NCI-H510A (cell line): ENCODE measurements at places on chromosomes 6 and 20.

DNA sequence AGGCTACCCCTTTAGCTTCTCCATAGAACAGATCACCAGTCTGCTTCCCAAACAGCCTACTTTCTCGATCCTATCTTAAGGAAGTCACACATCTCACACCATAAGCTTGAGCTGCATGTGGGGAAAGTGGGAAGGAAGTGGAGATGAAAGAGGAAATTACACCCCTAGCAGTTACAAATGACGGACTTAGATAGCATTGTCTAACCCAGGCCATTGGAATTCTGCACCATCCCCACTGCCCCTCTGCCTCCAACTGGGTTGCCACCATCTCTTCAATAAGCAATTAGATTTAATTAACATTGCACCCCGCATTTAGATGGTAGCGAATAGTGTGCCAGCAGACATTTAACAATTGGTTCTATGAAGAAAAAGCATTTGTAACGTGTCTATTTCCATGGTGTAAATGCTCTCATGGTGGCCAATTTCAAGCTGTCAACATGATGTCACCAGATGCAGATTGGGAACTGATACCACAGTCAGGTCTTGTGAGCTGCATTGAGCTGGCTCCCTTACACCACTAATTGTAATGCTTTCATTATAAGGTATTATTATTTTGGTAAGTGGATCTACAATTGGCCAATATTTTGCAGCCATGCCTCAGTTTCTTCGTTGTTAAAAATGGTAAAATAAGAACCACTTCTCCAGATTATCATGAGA is 124.7 kb downstream of the CD24 start:
- DNase-seq: no peak

GRCh38 chr6:3444276-3445088 is 12.4 kb downstream of the SLC22A23 start:
- no peak for DNase-seq

DNA sequence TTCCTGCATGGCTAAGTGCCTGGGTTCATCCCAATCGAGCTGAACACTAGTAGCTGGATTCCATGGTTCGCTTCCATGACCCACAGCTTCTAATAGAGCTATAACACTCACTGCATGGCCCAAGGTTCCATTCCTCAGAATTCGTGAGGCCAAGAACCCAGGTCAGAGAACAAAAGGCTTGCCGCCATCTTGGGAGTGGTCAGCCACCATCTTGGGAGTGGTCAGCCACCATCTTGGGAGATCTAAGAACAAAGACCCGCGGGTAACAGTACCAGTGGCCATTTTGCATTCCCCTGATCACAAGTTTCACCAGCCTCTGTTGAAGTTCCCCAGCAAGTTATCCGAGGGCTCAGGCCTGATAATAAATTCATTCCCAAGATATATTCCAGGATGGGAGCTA is 179.6 kb downstream of the LMBRD1 start:
- no peak for DNase-seq

DNA sequence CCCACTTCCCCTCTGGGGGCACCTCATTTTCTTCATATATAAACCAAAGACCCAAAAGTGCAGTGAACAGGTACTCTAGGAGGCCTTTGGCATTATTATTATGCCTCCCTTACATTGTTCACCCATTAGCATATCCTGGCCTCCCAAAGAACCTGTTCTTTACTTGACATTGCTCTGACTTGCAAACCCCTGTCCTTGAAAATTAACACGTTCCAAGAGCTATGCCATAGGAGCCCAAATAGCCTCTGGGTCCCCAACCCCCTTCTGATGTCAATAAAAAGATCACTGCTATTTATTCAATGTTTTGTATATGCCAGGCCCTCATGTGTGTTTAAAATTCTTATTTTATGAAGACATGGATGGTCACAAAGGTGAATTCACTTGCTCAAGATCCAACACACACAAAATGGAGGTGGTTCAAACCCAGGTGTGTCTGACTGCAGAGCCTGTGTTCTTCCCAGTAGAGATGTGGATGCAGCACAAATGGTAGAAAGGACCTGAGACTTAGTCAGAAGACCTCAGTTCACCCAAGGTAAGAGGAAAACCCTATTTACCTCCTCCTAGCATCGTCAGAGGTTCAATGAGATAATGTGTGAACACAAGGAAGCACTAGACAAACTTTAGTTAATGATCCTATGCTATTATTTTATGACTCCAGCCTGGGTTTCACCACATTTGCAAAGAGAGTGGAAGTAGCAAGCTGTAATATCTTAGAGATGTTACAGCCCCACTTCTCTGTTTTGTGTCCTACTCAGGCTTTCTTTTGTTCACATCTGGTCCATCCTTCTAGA is 36.6 kb downstream of the BCL2L1 start:
- DNase-seq: no peak

GRCh38 chr20:4581838-4582237 is 139.9 kb upstream of the PRND start:
- no peak for DNase-seq

GRCh38 chr20:50587291-50587961 is 77.2 kb downstream of the PTPN1 start:
- DNase-seq: no peak

DNA sequence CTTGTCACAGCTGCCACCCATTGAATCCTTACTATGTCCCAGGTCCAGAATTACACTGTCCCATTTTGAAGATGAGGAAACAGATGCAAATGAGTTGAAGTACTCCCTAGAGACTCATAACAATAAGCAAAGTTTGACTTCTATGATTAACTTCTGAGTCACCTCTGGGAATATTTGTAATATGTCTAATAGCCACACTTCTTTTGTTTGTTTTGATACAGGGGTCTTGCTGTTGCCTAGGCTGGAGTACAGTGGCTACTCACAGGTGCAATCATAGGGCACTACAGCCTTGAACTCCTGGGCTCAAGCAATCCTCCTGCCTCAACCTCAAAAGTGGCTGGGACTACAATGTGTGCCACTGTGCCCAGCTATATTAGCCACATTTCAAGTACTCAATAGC is 11.4 kb upstream of the SOX12 start:
- DNase-seq: no peak

DNA sequence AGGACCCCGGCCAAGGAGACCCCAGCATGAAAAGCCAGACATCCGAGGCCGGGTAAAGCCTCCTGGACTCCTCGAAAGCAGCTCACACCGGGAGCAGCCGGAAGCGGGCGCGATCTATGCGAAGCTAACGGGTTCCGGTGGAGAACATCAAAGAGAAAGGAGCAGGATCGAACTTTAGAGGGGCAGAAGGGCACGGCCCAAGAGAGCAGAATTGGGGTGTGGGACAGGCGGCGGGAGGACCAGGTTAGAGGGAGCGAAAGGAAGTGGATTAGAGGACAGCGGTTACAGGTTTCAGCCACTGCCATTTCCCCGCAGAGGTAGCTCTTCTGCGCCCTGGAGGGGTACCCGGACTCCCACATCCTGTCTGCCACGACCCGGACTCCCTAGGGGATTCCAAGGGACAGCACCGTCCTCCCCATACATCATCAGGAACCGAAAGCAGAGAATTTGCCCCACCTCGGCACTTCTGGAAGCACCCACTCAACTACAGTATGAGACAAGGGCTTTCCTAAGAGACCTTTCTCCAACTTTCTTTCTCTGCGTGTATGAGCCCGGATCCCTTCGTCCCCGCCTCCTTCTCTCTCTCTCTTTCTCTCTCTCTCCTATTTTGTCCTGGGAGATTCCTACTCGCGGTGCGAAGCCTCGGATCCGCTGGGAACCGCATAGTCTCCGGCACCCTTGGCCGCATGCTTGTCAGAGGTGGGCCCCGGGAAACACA is 507 bp upstream of the VGLL2 start:
- no peak for DNase-seq

DNA sequence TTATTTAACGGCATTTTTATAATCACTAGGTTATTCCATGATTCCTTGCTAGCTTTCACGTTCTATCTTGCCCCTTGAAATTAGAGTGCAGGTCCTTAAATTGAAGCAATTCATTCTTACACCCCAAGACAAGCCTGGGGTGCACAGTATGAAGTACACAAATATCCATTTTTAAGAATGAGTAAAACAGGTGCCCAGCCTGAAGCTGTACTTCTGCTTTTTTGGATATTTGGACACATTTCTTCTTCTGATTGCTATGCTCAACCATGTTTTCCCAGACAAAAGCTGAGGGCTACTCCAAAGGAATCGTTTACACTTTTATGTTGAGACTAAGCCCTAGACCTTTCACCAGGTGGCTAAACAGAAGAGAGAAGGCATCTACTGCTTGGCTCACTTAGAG is 7.9 kb upstream of the TAGAP start:
- no peak for DNase-seq

DNA sequence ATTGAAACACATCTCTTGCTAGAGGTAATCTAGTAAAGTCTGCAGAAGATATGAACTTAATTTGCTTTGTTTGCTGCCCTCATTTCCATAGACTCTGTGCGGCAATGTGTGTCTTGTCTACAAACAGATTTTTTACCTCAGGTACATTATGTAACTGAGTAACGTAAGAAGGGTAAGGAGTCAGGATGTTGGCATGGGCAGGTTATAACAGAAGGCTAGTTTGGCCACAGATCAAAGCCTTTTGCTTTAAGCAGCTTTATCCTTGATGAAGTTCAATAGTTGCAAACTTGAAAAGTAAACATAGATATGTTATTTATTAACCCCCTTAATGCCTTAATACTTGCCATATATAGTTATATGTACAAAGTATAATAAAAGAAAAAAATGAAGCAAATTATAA is 391.6 kb upstream of the FKBP1C start:
- DNase-seq: no peak

GRCh38 chr20:52382933-52383332 is 191.4 kb upstream of the ZFP64 start:
- no peak for DNase-seq

DNA sequence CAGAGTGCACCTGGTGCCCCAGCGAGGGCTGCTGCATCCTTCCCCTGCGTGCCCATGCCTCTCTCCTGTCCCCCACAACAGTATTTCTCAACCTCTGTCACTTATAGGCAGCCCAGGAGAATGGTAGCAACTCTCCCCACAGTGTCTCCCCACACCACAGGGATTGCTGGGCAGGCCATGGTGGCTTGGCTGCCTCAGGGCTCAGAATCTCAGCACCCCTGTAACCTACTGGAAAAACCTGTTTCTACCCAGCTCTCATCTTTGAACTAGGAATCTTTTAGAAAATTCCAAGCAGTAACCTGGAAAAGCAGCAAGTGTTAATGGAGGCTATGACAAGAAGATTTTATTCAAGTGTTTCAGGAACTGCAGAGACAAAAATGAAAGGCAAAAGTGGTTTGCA is 38.0 kb downstream of the CD164 start:
- DNase-seq: no peak

GRCh38 chr6:23390221-23390620 is 735.8 kb upstream of the NRSN1 start:
- no peak for DNase-seq

DNA sequence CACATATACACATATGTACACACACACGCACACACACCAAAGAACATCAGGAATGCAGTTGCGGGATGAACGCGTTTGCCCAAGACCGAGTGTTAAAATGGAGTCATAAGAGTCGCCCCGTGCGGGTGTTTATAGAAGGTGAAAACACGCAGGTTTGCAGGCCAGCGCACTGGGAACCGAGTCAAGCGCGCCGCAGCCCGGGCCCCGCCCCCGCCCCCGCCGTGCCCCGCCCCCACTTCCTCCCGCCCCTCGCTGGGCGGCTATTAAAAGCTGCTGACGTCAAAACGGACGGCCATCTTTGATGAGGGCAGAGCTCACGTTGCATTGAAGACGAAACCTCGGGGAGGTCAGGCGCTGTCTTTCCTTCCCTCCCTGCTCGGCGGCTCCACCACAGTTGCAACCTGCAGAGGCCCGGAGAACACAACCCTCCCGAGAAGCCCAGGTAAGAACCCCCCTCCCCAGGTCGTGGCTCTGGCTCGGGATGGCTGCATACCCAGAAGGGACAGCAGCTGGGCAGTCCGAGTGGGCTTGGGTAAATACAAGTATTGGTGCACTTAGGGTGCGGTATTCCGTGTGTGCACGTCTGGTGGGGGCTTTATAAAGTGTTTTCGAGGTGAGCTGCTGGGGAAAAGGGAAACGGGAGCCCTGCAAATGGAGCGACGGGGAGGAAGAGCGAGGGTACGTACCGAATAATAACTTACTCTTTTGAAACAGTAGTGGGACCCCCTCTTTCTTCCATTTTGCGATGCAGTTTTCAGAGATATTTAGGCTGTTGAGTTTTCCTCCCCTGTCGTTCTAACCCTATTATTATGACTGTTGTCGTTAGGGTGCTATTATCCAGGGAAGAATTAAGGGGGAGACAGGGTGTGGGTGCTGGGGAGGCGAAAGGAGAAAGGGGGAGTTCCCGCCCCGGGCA is at the start of gene SNAP25:
Gene SNAP25 (plus strand): TSS at position 295 of the 916 bp plus-strand sequence. CDS start 56,662 bp downstream, outside the sequence.
- peak; percentile 95 for DNase-seq

- DNase-seq: no peak
Observed at GRCh38 chr6:9009931-9010330, 574.6 kb upstream of the SLC35B3 start.
